ENCODE measurements at places on chromosomes 12 and 14. TPM values are rescaled to one million over a fixed set of nuclear protein-coding genes. Genes with fewer than 3 reads are reported as not detected.

DNA sequence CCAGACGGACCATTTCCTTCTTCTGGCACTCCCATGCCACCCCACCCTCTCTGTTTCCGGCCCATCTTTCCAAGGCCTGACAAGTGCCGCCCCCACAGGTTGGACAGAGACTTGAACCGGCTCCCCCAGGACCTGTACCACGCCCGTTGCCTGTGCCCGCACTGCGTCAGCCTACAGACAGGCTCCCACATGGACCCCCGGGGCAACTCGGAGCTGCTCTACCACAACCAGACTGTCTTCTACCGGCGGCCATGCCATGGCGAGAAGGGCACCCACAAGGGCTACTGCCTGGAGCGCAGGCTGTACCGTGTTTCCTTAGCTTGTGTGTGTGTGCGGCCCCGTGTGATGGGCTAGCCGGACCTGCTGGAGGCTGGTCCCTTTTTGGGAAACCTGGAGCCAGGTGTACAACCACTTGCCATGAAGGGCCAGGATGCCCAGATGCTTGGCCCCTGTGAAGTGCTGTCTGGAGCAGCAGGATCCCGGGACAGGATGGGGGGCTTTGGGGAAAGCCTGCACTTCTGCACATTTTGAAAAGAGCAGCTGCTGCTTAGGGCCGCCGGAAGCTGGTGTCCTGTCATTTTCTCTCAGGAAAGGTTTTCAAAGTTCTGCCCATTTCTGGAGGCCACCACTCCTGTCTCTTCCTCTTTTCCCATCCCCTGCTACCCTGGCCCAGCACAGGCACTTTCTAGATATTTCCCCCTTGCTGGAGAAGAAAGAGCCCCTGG is 1.2 kb upstream of the CMTM5 start:
- no peak overlapping the region for H3K27ac ChIP-seq
- H3K36me3 ChIP-seq, result no peaks in the 10 kb centered on the region
- DNase-seq, result no peak
- peaks cover 19% of the 10 kb centered on the region for H3K27me3 ChIP-seq

GRCh38 chr12:65615118-65615517 is 209.2 kb upstream of the HMGA2 start:
- peaks cover 42% of the 10 kb centered on the region for H3K4me1 ChIP-seq
- no peaks in the 10 kb centered on the region for H3K36me3 ChIP-seq
- H3K27ac ChIP-seq, result no peak overlapping the region
- no peak overlapping the region for H3K4me3 ChIP-seq

The DCAF4 gene
- 17.5 TPM for total RNA-seq

The POTEM gene
- total RNA-seq, result not detected
